ENCODE measurements at places on chromosomes 12 and 14.

- no peak for DNase-seq
These were observed 9.7 kb downstream of the TUBA1C start for GRCh38 chr12:49274396-49275069.

DNA sequence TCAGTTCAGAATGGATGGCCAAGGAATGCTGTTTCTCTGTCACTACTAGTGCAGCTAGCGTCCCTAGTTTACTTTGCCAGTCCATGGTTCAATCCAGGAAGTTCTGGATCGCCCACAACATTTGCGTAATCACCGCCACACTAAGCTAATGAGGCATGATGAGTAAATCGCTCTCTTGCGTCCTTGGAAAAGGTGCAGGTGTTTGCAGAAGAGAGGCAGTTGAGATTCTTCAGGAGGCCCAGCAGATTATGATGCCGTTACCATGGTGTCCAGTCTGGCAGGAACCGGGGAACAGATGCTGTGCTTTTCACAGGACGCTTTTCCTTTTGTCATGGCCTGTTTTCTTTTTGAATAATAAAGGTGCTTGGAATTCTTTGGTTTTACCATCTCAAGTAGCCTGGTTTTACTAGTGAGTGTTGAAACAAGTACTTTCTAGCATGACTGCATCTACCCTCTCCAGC lies 9.0 kb downstream of the TPH2 start:
- peak; percentile 48 for DNase-seq

- DNase-seq: no peak
These were observed 14.7 kb upstream of the NCOR2 start for GRCh38 chr12:124582108-124582424.

- DNase-seq: peak; percentile 87
These were observed 54.5 kb downstream of the CRACR2A start for GRCh38 chr12:3698218-3698974.

GRCh38 chr12:107393043-107393717 lies 292.4 kb upstream of the PWP1 start:
- no peak for DNase-seq
